Forelimb muscle (tissue), 1 donor: ENCODE measurements at places on chromosomes 7 and 10.

- DNase-seq: no peak
Observed at GRCh38 chr7:88167223-88167622, 52.6 kb downstream of the SRI start.

GRCh38 chr10:95461611-95462010 is 99.6 kb downstream of the SORBS1 start:
- DNase-seq: no peak

- no peak for DNase-seq
Observed at GRCh38 chr7:64807731-64808365, 13.6 kb downstream of the ZNF138 start.

- no peak for DNase-seq
Observed at GRCh38 chr7:2786607-2787116, 57.4 kb downstream of the GNA12 start.

GRCh38 chr7:27453702-27454405 is 208.8 kb downstream of the HIBADH start:
- no peak for DNase-seq

- DNase-seq: no peak
Observed at GRCh38 chr10:87670586-87670985, 10.9 kb downstream of the PAPSS2 start.

DNA sequence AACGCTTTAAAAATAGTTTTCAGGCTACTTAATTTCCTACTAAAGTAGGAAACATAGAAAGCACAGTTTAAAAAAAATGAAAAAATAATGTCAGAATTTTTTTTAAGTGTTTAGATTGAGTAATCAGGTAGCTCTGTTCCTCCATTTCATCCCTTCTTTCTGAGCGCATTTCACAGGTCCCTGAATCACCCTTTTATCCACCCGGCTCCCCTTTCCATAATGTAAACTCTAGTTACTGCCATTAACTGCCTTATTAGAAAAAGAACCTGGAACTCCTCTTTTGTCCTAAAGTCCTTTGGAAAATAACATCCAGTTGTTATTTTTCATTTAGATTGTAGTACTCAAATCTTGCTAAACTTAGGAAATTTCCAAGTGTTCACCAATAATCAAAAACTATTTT is 5.8 kb downstream of the KCND2 start:
- DNase-seq: no peak

- DNase-seq: no peak
Observed at GRCh38 chr7:106430103-106430502, 145.3 kb upstream of the NAMPT start.

- no peak for DNase-seq
Observed at GRCh38 chr10:132640326-132641125, 102.9 kb downstream of the INPP5A start.

GRCh38 chr10:84540617-84541288 is 212.4 kb downstream of the CCSER2 start:
- no peak for DNase-seq

- DNase-seq: no peak
Observed at GRCh38 chr7:112143136-112143535, 63.1 kb downstream of the DOCK4 start.

GRCh38 chr7:14191686-14192098 is 202.2 kb upstream of the ETV1 start:
- no peak for DNase-seq

GRCh38 chr10:34017281-34017680 is 682.8 kb upstream of the NRP1 start:
- no peak for DNase-seq

DNA sequence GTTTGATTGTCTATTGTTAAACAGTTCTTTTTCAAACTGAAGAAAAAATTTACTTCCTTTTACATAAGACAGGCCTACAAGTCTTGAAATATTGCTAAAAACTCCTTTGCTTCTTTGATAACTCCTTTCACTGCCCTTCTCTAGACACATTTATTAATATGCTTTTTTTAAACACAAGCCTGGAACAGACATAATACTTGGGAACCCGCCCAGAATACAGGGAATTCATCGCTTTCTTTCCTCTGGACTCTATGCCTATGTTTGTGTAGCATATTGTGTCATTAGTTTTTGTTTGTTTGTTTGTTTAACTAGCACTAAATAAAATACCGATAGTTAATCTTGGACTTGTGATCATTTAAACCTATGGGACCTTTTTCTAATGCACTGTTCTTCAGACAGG is 42.4 kb upstream of the ABCB4 start:
- no peak for DNase-seq

- no peak for DNase-seq
Observed at GRCh38 chr10:89337484-89337883, 9.7 kb downstream of the IFIT3 start.

DNA sequence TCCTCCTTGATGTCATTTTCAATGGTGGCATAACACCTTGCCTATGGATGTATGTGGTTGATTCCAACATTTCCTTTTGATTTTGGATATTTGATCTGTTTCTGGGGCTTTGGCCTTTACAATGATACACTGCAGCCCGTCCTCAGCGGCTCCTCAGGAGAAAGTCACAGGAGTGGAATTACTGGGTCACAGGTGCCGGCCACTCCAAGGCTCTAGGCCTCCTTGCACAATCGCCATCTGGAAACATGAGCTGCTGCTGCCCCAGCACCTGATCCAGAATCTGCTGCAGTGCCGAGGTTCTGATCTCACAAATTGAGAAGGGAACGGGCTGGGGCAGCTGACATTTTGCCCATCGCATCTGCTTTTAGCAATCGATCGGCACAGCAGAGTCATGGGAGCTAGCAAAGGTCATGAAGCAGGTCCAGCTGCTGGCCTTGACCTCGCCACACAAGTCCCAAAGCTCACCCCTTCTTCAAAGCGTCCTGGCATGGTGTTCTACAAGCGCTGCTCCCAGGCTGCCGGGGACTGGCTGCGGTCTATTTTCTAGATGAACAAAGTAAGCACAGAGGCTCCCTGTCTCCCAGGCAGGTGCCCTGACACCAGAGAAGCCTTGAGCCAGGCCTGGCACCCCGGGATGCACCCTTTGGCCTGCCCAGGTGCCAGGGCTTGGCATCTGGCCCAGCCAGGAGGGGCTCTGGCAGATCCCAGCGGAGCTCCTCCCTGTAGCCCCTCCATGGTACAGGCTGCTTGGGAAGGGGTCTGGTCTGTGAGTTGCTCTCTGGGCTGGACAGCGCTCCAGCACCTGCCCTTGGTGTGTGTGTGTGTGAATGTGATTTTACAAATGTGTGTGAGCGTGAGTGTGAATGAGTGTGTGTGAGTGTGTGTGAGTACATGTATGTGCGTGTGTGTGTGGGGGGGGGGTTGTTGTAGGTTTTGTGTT is 201.8 kb downstream of the GLRX3 start:
- DNase-seq: no peak

GRCh38 chr10:129844216-129844766 is 119.8 kb downstream of the EBF3 start:
- no peak for DNase-seq

DNA sequence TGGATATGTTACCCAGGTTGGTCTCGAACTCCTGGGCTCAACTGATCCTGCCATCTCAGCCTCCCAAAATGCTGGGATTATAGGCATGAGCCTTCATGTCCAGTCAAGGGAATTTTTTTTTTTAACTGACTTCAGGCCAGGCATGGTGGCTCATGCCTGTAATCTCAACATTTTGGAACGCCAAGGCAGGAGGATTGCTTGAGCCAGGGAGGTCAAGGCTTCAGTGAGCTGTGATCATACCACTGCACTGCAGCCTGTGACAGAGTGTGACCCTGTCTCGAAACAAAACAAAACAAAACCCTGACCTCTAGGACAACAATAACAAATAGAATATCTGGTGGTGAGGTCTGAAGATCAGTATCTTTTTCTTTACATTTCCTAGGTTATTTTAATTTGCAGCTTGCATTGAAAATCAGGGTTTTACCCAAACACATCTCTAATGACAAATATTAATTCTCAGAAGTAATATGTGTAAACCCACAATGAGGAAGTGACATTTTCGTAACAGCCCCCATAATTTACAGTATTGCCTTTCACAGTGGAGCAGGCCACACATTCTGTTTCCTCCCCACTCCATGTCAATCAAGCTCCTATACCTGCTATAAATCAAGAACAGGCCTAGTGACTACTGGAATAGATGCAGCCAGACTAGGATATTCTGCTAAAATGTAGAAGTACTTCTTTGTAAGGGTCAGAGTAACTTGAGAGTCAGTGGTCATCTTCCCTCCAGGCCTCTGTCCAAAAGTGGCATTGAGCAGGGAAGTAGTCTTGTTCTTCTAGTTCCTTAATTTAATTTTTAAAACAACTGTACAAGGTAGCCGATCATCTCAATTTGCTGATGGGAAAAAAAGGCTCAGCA is 43.3 kb upstream of the ECHDC3 start:
- DNase-seq: no peak

DNA sequence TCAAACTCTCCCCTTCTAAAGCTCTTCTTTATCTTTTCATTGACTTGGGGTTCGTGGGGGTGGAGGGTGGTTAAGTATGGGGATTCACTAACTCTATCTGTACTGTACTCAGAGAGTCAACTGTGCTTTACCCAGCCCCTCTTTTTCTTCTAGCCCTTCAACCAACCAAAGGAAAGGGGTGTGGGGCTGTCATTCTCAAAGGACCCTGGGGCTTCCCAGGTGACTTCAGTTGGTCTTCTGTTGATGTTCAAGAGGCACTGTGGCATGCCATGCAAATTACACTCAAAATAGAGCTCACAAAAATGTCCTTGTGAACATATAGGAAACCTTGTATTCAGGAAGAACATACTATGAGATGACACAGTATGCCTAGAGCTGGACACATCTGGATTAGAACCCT is 16.9 kb upstream of the RHOBTB1 start:
- DNase-seq: no peak

GRCh38 chr10:100970076-100970913 is 991 bp downstream of the SEMA4G start:
- no peak for DNase-seq

DNA sequence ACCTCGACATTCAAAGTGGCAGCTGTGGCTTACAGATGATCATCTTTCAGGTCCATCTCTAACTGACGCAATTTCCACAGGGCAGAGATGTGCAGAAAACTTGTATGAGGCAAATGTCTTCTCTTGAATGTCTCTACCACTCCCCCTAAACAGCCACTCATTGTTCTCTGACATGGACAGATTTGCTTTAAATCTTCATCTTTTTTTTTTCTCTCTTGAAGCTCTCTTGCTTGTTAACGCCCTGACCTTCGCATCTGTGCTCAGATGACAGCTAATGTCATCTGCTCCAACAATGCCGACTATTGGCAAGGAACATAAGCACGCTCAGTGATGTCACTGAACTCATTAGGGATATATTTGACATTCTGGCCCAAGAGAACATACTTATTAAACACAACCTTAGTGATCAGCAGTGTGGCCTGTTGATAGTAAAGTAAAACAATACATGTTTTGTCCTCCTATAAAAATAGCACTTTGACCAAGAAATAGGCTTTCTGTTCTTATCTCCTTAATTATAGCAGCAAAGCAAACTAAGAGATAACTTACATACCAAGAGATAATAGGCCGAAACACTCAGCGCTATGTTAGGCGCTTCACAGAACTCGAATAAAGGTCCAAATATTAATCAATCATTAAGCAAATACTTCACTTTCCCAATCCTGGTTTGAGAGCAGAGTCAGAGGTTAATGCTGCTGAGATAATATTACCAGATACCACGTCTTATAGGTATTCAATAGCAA is 583.5 kb downstream of the PARD3 start:
- no peak for DNase-seq

DNA sequence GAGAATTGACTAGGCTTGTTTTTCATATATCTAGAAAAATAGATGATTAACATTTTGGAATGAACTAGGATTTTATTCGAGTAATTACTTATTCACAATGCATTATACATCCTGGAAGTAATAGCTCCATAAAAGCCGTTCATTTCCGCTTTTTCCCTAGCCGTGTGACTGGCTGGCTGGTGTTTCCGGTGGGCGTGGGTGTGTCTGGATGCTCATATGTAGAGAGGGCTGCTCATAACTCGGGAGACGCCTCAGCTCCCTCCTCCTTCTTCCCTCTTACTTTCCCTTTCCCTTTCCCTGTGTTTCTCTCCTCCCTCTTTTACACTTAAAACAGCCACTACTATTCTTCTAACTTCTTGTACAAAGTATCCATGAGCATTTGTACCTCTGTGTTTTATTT is 187.7 kb upstream of the VSTM2A start:
- no peak for DNase-seq

DNA sequence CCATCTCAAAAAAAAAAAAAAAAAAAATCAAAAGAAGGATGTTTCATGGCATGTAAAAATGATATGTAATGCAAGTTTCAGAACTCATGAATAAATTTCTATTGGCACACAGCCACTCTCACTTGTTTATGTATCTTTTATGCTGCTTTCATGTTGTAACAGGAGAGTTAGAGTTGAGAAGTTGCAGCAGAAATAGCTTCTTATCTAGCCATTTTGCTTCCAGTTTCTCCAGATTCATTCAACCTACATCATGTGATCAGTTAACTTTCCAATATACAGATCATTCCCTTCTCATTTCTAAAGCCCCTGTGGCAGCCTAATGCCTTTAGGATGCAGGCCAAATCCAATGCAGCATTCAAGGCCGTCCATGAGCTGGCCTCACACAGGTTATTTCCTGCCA is 30.4 kb downstream of the ZNF786 start:
- no peak for DNase-seq

GRCh38 chr10:112926906-112927688 is 22.9 kb upstream of the TCF7L2 start:
- no peak for DNase-seq

DNA sequence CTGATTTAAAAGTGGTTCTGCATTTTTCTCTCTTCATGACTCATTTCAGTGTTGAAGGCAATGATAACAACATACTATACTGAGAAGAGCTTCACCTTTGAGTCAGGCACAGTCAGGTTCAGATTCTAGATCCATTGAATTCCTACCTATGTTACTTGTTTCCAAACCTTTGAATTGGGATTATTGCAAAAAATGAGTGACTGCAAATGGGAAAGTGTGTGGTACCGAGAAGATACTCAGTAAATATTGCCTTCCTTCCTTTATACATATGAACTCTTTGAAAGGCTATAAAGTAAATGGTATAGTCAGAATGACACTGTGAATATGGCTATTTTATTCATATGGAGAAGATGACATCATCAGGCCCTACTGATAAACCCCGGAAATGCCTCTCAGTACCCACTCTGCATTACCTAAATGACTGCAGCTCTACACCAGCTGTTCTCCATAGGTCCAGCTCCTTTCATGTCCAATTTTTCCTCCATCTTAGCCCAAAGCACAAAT is 66.7 kb upstream of the FGL2 start:
- no peak for DNase-seq

DNA sequence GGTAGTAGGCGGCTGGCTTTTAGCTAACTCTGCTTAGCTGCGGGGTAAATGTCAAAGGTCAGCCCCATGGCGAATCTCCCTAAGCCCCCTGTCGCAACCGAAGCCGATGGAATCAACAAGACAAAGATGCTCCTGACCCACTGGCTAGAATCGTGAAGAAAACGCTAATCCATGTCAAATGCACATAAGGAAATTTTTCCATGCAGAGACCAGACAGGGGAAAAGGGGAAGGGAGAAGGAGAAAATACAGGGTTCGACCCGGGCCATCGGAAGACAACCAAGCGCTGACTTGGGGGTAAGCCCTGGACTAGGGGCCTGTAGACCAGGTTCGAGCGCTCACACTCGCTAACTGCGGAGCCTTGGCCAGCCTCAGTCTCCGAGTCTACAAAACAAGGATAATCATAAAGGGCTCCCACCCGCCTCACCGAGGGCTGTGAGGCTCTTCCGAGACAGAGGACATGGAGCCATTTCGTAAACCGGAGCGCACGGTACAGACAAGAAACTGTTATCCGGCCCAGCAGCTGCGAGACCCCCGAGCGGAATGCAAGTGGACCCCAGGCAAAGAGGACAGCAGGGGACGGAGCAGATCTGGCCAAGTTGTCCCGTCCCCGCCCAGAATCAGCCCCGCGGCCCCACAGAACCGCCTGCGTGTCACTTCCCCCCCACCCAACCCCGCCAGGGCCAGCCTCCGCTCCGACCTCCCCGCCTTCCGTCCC is 507 bp downstream of the SAR1A start:
- DNase-seq: no peak
